Stimulated activated CD8-positive, alpha-beta memory T cell treated with anti-CD3 and anti-CD28 coated beads, Interleukin-7, amount 100 ng/mL, for 48 hours (primary cell): ENCODE measurements at places on chromosomes 7 and 10.
A peak's percentile ranks its signal among the peaks of the same experiment; 100 is the strongest.

DNA sequence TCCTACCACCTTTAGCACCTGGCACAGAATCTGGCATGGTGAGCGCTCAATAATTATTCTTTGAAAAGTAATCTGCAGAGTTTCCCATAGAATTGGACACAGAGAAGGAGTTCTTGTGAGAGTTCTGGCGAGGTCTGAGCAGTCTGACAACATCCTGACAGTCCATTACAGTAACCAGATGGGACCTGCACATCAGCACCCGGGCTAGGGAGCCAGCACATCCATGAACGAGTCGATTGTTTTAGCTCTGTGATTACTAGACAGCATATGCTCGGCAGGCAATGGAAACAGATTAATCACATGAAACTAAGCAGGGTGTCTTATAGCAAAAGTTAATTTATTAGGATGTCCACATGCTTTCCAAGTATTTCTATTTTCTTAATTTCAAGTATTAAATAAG is 96.7 kb downstream of the SEMA3D start:
- DNase-seq, result no peak

GRCh38 chr7:141076377-141076776 is 2.5 kb downstream of the TMEM178B start:
- DNase-seq, result no peak

DNA sequence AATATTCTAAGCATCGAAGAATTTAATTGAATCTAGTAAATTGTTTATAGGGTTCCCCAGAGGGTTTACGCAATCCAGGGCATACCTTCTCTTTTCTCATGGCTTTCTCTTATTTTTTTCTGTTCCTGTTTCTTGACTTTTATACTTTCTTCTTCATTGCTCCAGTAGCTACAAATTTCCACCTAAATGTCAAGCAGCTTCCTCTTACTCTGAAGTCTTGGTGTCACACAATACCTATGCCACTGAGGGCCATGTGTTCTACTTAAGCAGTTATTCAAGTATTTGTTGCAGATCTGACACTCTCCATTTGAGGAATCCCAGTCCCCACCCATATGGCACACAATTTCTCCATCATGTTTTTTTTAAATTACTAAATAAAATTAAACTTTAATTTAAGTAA is 343.1 kb upstream of the MBL2 start:
- no peak for DNase-seq

- peak; percentile 84 for DNase-seq
These were observed 3.7 kb downstream of the STX1A start for GRCh38 chr7:73715648-73716317.

DNA sequence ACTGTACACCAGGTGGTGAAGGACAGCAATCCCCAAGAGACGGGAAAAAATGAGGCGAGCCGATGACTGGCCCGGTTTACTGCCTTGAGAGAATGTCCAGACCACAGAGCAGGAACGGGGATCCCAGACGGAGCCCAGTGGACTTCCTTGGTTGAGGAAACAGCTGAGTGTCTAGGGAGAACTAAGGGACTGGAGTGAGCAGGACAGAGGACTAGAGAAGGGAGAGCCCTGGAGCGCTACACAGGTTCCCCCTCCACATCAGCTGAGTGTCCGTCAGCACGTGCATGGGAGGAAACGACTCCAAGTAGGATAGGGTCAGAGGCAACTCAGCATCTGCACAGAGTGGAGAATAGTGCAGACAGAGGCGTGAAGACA is 7.1 kb upstream of the WDR86 start:
- DNase-seq, result no peak

DNA sequence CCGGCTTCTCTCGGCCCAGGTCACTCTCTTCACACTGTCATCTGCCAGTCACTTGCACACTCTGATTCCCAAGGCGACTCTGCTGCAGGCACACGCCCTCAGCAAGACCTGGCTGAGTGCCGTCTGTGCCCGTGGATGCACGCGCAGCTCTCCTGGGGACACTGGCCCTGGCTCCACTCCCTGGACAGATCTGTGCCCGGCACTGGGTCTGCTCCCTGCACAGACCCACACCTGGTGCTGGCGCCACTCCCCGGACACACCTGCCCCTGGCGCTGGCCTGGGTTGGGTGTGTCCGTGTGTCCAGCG is 133.2 kb downstream of the DNAJB6 start:
- no peak for DNase-seq

- no peak for DNase-seq
These were observed 121.6 kb downstream of the TMEM168 start for GRCh38 chr7:112668561-112668960.

GRCh38 chr7:105690325-105690945 is 109.1 kb upstream of the EFCAB10 start:
- no peak for DNase-seq

DNA sequence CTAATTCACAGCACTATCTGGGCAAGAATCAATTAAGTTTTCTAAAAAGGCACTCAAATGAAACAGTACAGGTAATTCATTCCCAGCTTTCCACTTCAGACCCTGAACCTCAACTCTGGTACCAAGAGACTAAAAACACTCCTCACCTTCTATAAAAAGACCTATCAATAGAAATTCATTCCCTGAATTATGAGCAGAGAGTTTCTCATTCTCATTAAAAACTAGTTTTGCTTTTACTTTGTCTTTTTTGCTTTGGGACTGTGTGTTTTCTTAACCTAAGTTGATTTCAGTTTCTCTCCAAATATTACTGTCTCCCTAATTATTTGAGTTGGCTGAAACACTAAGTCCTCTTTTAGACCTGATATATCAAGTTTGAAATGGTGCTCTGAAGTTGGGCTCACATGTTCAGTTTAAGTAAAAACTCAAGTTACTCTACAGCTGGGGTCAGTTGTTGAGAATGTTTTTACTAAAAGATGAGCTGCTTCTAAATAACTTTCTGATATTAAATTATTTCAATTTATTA is 189.5 kb downstream of the JAZF1 start:
- no peak for DNase-seq

DNA sequence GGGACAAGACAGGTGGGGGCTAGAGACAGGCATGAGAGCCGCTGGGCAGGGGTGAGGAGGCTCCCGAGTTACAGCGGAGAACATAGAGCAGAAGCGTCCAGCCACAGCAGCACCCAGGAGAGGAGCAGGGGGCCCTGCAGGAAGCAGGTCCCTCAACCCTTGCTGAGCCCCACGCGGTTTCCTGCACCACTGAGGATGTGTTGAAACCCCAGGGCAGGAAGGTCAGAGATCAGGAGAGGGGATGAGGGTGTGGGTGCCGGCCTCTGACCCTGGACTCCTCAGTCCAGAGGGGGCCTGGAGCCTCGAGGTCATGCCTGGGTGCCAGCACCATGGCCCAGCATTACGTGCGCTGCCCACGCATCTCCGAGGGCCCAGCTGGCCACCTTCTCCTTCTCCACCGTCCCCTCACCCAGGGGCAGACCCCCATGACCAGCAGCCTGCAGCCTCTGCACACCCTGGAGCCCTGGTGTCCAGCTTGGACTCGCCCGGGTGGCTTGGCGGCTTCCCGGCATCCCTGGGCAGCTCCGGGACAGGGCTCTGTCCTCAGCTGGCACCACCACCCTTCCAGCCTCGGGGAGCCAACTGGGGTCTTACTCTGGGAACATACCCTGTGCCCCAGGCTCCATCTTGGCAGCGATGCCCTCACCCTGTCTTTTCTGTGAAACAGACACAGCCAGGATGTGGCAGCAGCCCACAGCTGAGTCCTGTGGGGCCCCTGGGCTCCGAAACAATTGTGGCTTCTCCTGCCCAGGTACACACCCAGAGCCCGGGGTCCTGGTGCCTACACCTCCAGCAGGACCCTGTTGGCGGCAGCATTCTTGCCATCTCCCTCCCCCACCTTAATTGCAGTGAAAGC is 52.0 kb downstream of the STK32C start:
- DNase-seq, result no peak

GRCh38 chr10:31709028-31709427 is 219.6 kb downstream of the ARHGAP12 start:
- DNase-seq, result no peak

DNA sequence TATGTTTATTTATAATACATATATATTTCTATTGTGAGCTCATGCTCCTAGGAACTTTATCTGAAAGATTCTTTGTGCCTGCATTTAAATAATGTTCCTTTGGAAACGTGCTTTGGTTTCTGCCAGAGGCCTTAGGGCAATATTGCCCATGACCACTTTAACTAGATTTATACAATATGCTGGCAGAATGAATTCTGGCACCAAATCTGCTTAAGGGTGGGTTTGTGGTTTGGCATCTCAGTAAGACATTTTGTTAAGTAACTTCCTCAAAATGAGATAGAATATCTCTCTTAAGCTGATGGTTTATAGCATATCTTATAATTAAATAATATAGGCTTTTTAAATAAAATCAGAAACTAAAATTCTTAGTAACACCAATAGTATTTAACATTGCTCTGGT is 252.9 kb downstream of the RNLS start:
- DNase-seq, result no peak

DNA sequence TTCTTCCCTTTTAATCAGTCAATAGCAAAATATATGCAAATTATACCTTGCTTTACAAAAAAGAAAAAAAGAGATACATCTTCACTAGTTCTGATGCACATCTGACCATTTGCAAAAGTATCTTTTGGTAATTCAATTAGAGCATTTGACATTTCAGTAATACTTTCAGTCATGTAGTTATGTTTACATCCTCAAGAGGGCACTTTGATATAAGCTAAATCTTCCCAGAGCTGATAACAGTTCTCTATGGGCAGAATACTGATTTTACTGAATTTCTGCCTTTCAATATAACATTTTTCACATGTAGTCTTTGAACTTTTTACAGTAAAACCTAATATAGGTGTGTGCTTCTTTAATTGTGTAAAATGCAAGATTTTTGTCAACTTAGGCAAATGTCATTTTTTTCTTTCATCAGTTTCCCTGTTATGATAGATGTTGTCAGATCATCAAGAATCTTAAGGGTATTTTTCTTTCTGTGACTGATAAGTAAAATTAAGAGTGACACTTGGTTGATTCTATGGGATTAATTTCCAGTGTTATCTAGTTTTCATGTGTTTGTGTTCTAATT is 703.5 kb upstream of the SEMA3D start:
- DNase-seq, result no peak

GRCh38 chr10:88913127-88913526 is 33.1 kb downstream of the STAMBPL1 start:
- DNase-seq, result no peak

- no peak for DNase-seq
These were observed 229.0 kb downstream of the STK31 start for GRCh38 chr7:23938937-23939552.

DNA sequence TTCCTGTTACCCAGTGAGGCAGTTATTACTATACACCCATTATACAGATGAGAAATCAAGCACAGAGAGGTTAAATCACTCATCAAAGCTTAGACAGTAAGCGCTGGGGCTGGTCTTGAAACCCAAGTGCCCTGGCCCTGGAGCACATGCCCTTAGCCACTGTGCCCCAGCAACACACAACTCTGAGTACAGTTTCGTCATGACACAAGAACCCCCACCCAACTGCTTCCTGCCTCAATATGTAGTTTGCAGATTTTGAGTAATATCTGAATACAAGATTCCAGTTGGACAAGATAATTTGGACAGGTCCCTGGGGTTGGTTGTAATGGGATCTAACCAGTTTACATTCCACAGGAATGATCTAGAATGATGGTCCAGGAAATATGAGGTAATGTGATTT is 62.8 kb downstream of the SH3PXD2A start:
- DNase-seq, result no peak

DNA sequence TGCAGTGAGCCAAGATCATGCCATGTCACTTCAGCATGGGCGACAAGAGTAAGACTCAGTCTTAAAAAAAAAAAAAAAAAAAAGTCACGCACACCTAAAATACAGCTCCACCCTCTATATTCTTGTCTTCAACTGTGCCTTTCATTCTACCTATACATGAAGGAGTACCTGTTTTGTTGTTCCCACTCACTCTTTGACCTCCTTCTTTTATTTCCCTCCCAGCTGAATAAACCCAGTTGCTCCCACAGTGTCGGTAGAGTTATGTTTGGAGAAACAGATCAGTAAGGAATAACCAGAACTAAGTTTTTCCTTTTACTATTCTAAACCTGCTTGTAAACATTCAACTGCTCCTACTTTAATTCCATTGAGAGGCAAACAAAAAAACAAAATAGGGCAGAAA is 50.3 kb downstream of the IDE start:
- DNase-seq, result no peak

DNA sequence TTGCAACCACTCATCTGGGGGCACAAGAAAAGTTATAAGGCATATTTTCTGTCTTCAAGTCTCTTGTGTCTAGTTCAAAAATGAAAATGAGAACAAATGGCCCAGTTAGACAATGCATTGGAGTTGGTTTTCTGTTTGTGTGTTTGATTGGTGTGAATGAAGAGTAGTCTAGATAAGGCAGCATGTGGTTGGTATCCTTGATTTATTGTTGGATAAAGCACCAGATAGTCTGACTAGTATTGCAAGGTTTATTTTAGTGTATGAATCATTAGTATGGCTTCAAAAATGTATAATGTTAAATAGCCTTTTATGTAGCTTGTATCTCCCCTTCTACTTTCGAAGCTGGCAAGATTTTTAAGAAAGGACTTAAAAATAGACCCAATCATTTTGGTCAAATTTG is 237.3 kb downstream of the CDK14 start:
- no peak for DNase-seq

- no peak for DNase-seq
These were observed 11.4 kb upstream of the SCART1 start for GRCh38 chr10:133442191-133442966.

GRCh38 chr10:71260622-71261325 is 48.4 kb downstream of the UNC5B start:
- no peak for DNase-seq

GRCh38 chr7:128963327-128963757 is 25.6 kb downstream of the IRF5 start:
- DNase-seq, result no peak

GRCh38 chr7:44327981-44328380 is 2.6 kb upstream of the CAMK2B start:
- DNase-seq, result no peak

DNA sequence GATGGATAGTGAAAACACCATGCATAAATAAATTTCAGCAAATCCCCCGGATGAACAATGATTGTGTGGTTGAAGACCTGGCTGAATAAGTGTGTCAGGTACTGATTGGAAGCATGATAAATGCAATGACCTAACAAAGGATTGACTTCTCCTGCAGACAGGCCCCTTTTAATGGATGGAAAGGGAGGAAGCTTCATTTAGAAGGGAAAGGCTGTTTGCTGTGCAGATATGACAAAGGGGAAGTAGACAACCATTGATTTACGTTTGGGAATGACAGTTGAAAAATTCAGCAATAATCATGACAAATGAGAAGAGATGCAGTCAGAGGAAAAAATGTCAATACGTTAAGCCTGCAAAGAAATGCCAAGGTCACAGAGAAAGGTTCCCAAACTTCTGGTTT is 503.8 kb downstream of the LRMDA start:
- DNase-seq, result no peak
